ENCODE measurements at places on chromosomes 6 and 20. TPM values are rescaled to one million over a fixed set of nuclear protein-coding genes. Genes with fewer than 3 reads are reported as not detected.

GRCh38 chr20:20079102-20079784 lies 26.9 kb downstream of the CFAP61 start:
- DNase-seq, result no peak

GRCh38 chr6:40937491-40937890 lies 101.5 kb downstream of the UNC5CL start:
- DNase-seq, result peak; percentile 43

The KCNG1 gene
- 4.5 TPM for total RNA-seq

- DNase-seq, result peak; percentile 34
These were observed 104.8 kb downstream of the BCKDHB start for GRCh38 chr6:80211286-80211685.

The SPATA25 gene
- 0.52 TPM for total RNA-seq

- DNase-seq, result no peak
These were observed 185.7 kb downstream of the CDKAL1 start for GRCh38 chr6:20719980-20720379.

The BCAS4 gene
- 16.2 TPM for total RNA-seq

DNA sequence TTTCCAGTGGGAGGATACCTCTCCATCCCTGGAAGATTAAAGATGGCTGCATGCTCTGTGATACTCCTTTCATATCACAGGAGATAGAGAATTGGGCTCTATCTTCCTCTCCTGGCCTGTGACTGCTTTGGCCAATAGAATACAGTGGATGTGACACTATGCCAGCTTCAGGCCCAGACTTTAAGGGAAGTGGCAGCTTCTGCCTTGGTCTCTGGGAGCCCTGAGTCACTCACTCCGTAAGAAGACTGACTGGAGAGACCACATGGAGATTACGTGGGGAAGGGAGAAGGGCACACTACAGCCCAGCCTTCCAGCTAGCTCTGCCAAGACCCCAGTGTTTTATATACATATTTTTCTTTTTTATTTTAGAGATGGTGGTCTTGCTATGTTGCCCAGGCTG lies 10.4 kb upstream of the MMP9 start:
- DNase-seq, result peak; percentile 59

The APCDD1L gene
- total RNA-seq, result 24.2 TPM

DNA sequence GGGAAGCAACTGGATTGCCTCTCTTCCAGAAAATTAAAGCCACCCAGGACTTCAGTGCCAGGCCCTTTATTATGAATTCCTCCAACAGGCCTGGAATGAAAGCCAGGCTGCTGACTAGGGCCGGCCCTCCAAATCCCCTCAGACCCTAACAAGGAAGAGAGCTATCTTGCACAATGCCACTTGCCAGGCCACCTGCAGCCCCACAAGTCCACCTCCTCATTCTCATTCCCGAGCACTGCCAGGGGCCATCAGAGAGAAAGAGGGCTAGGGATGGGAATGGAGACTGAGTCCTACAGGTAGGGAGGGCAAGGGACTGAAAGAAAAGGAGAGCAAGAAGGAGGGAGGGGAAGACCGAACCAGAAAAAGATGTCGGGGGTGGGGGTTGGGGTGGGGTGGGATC lies 86.5 kb downstream of the MRPL14 start:
- DNase-seq, result no peak

GRCh38 chr6:167575158-167575696 lies 250.3 kb downstream of the TTLL2 start:
- DNase-seq, result peak; percentile 19
